ENCODE measurements at places on chromosomes 4 and X.
A peak's percentile ranks its signal among the peaks of the same experiment; 100 is the strongest.

DNA sequence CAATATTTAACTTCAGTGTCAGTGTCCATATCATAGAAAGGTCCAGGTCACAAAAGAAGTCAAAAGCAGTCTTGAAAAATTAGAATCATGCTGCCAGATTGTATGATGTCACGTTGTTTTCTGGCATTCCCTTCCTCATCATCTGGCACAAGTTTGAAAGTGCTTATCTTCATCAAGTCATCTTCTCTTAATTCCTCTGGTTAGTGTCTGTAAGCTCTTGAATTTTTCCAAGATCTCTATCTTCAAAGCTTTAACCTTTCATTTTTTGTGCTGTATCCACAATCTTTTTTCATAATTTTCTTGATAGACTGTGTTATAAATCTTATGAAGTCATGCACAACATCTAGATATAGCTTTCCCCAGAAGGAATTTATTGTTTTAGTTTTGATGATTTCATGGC, 682.7 kb upstream of the AADAT start:
- no peak for DNase-seq

DNA sequence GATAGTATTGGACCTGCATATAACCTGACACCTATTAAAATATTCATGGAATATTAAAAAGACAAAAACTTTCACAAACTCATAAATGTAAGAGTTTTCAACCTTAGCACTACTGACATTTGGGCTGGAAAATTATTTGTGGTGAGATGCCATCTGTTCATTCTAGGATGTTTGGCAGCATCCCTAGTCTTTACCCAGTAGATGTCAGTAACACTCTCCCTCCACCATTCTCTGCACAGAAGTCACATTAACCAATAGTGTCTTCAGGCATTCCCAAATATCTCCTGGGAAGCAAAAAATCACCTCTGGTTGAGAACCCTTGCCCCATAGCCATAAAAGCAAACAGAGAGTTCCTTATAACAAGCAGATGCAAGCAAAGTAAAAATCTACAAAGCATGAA, 41.4 kb upstream of the NDST4 start:
- DNase-seq: no peak

GRCh38 chrX:75337525-75337924, 63.6 kb downstream of the UPRT start:
- DNase-seq: no peak

GRCh38 chrX:145609951-145610511, 207.6 kb upstream of the SLITRK2 start:
- DNase-seq: no peak

GRCh38 chr4:98951710-98952109, 22.8 kb upstream of the EIF4E start:
- DNase-seq: no peak

GRCh38 chr4:110019153-110019552, 106.5 kb downstream of the EGF start:
- no peak for DNase-seq

GRCh38 chrX:2583194-2584162, 82.7 kb upstream of the DHRSX start:
- no peak for DNase-seq

DNA sequence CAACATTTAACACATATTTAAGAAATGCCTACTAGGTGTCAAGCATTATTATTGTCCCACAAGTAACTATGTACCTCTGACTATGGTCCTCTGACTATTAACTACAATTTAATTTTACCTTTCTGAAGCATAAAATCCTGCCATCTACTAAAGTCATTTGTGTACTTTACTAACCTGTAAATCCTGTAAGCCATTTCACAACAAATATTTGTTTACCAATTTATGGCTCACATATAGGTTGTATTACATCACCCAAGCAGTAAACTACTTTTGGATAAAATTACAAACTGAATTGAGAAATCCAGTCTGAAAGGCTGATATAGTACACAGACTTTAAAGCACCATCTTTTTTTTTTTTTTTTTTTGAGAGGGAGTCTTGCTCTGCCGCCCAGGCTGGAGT, 43.8 kb downstream of the CNGA1 start:
- no peak for DNase-seq

DNA sequence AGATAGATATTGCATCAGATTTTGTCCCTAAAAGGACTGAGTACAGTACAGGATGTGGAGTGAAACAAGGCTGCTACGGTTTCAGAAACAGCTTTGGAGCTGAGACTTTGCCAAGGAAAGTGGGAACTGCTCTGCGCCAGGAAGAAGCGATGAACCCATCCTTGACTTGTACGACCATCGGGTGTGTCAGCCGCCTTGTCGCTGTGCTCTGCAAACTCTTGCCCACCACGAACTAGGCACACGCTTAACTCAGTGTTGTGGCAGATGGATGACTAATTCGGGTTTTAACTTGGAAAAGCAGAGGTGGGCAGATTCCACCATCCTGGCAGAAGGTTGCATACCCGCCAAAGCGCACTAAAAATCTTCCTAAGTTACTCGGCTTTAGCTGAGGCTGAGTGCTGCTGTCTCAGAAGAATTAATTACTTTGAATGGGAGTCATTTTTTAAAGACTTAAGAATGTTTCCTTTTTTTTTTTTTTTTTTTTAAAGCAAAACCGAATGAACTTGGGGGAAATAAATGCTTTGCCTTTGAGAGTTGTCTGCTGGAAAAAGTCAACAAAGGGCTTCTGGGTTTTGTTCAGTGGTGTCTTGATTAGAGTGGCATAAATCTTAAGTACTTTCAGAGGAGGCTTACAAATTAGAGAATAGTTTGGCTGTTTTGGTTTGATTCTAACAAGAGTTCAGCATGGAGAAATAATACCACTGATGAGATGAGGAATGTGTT, 69.5 kb downstream of the SHROOM2 start:
- no peak for DNase-seq

DNA sequence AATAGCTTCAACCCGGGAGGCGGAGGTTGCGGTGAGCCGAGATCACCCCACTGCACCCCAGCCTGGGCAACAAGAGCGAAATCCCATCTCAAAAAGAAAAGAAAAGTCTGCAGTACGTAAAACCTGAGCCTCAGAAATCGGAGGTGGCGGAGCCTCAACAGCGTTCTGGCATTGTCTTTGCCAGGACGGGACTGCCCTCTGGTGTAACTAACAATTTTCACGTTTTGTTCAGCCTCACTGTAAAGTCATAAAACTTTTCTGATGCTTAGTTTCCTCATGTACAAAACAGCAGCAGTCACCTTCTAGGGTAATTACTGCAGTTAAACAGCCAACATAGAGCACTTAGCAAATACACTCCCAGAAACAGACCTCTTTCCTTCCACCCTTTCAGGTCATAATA, 121.7 kb downstream of the RBM47 start:
- peak; percentile 48 for DNase-seq

GRCh38 chrX:23062359-23062758, 62.6 kb downstream of the DDX53 start:
- DNase-seq: no peak

DNA sequence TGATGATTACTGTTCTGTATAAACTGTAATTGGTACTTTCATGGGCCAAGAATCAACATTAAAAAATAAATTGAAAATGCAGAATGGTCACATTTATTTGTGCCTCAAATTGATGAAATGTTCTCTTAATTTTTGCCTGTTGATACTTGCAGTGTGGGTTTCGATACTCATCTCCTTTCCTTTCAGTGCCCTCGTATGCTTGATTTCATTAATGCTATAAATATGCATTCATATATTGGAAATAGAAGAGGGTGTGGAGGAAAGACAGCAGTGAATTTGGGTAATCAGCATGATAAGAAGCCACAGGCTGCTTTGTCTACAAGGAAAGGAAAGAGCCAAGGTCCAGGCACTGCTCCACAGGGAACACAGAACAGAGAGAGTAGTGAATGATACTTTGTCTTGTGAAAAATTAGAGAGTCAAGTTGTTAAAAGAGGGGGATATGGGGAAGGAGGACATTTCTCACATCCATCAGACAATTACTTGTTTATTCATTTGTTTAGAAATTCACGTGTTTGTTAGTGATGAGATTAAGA, 1.0 kb upstream of the DDX60 start:
- no peak for DNase-seq

DNA sequence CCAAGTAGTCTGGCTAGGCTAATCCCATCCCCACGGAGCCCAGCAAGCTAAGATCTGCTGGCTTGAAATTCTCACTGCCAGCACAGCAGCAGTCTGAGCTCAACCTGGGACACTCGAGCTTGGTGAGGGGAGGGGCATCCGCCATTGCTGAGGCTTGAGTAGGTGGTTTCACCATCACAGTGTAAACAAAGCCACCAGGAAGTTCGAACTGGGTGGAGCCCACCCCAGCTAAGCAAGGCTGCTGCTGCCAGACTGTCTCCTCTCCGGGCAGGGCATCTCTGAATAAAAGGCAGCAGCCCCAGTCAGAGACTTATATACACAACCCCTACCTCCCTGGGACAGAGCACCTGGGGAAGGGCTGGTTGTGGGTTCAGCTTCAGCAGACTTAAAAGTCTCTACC, 639.6 kb downstream of the IQCM start:
- DNase-seq: no peak

Data from activated naive CD4-positive, alpha-beta T cell treated with anti-CD3 and anti-CD28 coated beads, Interleukin-2, amount 10 ng/mL, durations not matched to agents 7 days and 5 days (primary cell).